Kidney capillary endothelial cell (primary cell): ENCODE measurements at places on chromosomes 6 and 20.

DNA sequence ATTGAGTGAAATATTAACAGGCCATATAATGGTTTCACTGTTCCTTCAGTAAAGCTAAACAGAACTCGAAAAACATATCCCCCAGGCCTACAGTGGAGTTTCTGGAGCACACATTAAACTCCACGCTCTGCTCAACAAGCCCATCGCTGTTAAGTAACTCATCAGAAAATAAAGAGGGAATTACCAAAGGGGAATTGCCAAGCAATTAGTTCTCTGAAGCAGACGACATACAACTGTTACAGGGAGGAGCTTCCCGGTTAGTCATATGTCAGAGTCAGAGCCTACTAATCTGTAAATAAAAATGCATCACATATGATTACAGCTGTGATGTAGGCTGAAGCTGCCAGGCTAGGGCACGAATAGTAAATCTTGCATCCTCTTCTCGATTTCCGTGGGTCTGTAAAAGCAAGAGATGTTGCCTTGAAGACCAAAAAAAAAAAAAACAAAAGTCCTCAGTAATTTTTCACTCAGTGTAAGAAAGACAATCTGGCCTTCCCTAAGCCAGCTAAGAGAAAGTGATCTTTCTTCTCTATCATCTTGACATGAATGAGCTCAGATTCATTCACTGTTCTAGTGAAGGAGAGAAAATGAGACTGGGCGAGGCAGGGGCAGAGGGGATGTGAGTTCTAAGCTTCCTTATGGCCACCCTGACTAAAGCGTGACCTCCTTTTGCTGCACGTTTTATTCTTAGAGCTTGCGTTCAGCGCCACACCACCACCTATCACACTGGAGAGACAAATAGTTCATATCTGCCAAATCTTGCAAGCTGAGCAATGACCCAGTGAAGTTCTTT is 13.8 kb downstream of the ATXN1 start:
- DNase-seq: no peak

- DNase-seq: no peak
These were observed 7.1 kb upstream of the PMEPA1 start for GRCh38 chr20:57716901-57717300.

DNA sequence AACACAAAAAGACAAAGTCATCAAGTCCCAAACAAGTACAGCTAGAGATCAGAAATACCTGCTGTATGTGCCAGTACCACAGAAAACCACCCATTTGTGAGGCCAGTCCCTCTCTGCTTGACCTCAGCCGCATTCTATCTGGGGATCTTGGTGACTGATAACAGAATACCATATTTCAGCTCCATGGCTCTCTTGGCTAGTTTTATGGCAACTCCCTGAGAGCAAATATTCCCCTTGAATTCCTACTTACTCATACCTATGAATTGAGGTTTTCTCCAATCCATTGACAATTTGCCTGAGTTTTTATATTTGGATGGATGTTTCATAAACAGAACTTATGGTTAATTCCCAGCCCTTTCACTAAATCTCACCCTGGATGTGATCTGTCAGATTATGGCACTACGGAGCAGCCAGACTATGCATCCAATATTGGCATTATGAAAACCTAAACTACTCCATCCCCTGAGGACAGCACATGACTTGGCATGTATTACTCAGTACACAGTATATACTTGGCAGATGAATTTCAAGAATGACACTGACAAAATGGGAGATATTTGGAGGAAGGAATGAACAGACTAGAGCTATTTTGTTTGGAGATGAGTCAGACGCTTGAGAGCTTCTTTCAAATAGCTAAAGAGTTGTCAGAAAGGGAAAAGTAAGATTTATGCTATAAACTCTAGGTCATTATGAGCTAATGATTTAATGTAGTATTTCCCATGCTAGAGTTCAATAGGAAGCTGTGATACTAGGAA is 95.7 kb downstream of the PRDM1 start:
- DNase-seq: no peak

GRCh38 chr20:19465536-19465935 is 253.1 kb downstream of the SLC24A3 start:
- DNase-seq: no peak

- no peak for DNase-seq
These were observed 21.6 kb downstream of the TFEB start for GRCh38 chr6:41713650-41714291.

DNA sequence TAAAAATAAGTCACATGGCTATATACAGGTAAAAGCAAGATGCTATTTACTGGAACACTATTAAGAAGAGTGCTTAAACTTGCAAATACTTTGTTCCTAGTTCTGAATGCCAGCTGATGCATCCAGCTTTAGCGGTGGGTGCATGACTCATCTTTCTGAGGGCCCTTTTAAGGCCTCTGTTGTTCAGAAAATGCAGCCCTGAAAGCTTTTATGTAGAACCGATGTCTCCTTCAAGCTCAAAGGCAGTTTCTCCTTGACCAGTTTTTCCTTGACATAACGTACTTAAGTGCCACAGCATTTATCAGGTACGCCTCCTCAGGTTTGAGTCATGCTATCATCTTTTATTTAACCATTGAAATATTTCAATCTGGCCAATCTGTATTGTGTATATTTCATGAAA is 82.8 kb downstream of the MLIP start:
- no peak for DNase-seq

DNA sequence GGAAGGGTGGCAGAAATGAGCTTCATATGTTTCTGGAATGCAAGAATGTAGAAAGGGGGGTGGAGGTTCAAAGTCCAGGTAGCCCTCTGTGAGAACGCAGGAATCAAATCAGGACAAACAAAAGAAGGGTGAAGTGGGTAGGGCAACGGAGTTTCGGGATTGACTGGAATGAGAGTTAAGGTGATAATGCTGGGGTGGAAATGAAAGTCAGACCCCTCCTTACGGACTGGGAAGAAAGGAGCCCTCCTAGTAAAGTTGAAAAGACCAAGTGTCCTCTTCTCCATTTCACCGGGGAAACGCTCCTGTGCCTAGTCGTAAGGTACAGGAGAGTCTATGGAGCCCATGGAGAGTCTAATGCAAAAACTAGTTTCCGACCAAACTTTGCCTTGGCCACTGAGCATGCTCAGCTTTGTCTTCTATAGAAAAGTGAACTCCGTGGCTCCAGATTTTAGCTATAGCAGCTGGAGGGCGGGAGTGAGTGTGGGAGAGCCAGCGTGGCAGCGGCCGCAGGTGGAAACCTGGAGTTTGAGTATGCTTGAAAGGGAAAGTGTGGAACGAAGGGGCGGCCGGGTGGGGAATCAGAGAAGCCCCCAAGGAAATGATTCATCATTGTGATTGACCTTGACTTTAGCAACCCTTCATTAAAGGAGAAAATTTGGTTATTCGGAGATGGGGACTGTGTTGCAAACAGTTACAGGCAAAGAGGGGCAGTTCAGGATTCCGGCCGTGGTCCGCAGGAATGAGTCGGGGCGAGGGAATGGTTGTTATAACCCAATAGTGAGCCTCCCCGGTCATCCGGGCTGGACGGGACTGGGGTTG is 1.3 kb upstream of the LRRC1 start:
- DNase-seq: no peak

GRCh38 chr20:51678026-51678697 is 90.0 kb downstream of the ATP9A start:
- DNase-seq: no peak

GRCh38 chr6:129844118-129844891 is 16.8 kb downstream of the TMEM244 start:
- DNase-seq: peak; percentile 53

DNA sequence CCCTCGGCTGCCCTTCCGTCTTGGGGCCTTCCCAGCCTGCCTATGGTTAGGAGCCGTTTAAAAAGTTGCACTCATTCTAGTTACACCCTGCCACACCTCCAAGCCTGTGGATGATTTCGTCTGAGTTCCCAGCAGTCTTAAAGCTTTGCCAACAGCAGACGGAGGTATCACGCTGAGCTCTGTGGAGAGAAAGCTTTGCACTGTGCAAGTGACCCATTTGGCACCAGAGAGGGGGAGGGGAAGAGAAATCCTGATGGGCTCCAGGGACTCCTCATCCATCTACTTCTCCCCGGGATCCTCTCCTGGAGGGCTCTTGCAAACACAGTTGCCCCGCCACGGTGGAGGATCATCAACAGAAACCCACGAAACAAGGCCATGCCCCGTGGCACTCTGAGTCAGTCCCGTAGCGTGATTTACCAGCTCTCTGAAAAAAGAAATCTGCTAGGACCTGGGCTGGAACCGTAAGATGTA is 98.8 kb upstream of the CITED2 start:
- no peak for DNase-seq

- DNase-seq: no peak
These were observed 218.3 kb upstream of the FLRT3 start for GRCh38 chr20:14555676-14556075.

GRCh38 chr6:33107641-33108040 is 31.9 kb downstream of the HLA-DPB1 start:
- DNase-seq: no peak

DNA sequence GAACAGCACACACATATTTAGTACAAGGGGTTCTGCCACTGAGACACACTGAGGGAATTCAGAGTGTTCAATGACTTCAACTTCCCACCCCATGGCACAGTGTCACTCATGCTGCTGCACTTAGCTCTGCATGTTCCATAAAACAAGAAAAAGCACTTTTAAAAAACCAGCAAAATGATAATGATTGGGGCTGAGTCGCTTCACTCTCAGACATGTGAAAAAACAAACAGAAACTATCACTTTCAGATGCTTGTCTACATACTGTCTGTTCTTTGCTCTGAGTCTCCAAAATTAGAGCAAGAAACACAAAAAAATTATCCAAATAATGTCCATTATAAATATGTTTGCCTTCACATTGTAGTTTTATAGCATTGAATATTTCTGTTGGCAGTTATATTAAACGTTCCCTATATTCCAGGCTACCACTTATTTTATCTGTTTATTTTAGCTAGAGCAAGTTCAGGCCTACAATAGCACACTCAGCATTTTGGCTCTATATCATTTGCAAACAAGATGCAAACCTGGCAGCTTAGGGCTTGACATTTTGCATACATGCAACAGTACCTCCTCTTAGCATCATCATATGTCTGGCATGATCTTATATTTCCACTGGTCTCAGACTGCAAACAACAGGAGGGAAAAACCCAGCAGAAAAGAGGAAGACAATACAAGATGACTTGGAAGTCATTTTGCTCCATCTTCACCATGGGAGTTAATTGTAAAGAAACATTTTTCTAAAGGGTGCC is 398.8 kb downstream of the HACE1 start:
- DNase-seq: no peak

- DNase-seq: peak; percentile 62
These were observed 299.5 kb downstream of the PRL start for GRCh38 chr6:21997119-21998037.

GRCh38 chr20:16801919-16802651 is 53.9 kb downstream of the OTOR start:
- peak; percentile 57 for DNase-seq

DNA sequence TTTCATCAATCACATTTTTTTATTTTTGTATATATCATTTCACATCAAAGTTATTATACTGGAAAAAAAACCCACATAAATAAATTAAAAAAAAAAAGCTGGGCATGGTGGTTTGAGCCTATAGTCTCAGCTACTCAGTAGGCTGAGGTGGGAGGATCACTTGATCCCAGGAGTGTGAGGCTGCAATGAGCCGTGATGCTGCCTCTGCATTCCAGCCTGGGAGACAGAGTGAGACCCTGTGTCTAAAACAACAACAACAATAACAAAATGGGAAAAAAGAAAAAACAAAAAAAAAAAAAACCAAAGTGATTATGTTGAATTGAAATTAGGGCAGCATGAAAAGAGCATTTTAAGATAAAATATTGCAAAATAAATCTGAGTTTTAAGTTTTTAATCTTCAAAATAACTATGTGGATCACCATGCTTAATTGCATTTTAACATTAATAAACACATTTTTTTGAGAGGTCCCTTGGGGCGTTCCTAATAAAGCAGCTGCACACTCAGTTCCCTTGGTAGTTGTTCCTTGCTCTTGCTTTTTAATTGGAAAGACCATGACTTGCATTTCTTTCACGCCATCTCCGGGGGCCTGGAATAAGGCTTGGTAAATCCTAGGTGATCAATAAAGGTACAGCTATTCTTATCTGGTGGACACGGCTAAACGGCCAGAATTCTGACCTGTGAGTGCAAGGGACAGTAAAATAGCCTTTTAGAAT is 15.1 kb downstream of the NOX3 start:
- DNase-seq: no peak

- no peak for DNase-seq
These were observed 129.6 kb downstream of the SYNDIG1 start for GRCh38 chr20:24598996-24599395.

DNA sequence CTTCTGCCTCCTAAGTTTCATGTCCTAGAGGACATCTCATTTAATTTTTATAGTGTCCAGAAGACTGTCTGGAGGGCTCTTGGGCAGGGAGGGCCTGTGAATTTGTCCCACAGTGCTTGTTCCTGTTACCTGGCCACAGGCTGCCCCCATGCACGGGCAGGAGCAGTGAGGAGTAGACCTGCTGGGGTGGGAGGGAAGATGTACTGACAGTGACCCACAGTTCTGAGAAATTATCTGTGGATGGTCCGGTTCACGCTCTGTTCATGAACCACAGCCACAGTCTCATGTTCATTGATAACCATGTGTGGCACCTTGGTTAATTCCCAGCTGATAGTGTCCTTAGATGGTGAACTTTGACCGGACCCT is 18.8 kb upstream of the ZNF831 start:
- DNase-seq: no peak

- DNase-seq: no peak
These were observed 1.5 kb upstream of the EFHC1 start for GRCh38 chr6:52418606-52419005.

- no peak for DNase-seq
These were observed 508.7 kb upstream of the CITED2 start for GRCh38 chr6:139882977-139883728.

DNA sequence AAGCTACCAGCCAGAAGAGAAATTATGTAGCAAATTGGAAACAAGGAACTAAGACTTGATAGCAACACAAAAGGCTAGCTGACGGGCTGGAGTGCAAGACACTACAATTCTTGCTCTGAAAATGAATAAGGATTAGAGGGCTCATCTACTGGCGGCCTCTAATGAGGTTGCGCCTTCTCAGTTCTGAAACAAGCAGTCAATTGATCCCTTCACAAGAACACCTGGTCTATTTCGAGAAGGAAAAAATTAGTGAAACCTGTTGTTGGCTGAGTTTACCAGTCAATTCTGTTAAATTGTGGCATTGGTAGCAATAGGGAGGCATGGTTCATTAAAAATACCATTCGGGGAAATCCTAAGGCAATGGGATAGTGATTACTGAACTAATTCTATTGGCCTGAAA is 74.8 kb upstream of the JARID2 start:
- no peak for DNase-seq

GRCh38 chr20:16472045-16472872 is 101.0 kb downstream of the KIF16B start:
- DNase-seq: no peak

GRCh38 chr6:168648240-168649125 is 207.5 kb downstream of the SMOC2 start:
- no peak for DNase-seq

GRCh38 chr6:127463056-127463455 is 3.9 kb upstream of the KIAA0408 start:
- DNase-seq: no peak
